ENCODE measurements at places on chromosomes 11 and 22. TPM values are rescaled to one million over a fixed set of nuclear protein-coding genes. Genes with fewer than 3 reads are reported as not detected.

GRCh38 chr11:76768909-76769560, 14.1 kb upstream of the TSKU start:
- peak; percentile 43 for DNase-seq

Gene C22orf39
- 81.2 TPM for total RNA-seq

DNA sequence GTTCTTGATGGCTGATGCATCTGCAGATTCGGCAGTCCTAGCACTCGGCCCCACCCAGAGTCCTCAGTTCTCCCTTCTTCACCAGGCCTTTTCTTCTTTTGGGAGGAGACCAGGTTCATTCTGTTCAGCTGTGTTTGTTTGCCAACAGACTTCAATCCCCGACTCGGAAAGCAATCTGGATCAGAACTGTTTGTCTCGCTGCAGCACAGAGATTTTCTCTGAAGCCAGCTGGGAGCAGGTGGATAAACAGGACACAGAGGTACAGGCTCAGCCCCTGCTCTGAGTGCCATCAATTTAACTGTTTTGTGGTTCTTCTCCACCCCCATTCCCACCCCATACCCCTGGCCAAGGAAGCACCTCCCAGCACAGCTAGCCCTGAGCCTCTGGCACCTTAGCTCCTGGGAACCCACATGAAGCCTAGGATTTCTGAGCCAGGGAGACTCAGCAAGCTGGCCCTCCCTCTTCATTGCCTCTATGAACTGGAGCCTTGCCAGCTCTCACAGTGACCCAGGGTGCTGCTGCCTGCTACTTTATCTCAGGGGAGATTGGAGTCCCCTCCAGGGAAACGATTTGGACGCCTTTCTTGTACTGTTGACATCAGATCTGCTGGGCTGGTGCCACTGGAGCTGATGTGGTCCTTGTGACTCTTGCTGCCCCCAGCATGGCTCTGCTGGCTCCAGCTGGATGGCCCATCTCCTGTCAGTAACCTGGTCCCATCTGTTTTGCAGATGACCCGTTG, 58.2 kb upstream of the HORMAD2 start:
- DNase-seq, result no peak

DNA sequence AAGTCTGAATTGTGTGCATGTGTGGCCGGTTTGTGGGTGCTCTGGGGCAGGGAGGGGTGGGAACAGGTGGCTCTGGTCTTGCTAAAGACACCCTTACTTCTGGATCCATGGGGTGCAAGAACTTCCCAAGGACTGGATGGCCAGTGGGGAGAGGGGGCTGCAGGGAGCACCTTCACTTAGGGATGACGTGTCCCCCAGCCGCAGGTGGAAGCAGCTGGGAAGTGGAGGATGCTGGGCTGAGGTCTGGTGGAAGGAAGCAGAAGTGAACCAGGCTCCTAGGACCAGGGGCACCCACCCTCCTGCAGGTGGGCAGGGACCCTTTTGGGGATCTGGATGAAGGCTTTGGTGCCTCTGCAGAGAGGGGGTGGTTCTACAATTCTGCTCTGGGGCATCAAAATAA, 9.9 kb upstream of the MIEF1 start:
- no peak for DNase-seq

Gene OR4D5
- total RNA-seq, result 1.7 TPM

GRCh38 chr22:45482169-45482568, 20.5 kb upstream of the FBLN1 start:
- DNase-seq, result no peak

GRCh38 chr22:45891471-45891995, 85.4 kb downstream of the WNT7B start:
- no peak for DNase-seq

DNA sequence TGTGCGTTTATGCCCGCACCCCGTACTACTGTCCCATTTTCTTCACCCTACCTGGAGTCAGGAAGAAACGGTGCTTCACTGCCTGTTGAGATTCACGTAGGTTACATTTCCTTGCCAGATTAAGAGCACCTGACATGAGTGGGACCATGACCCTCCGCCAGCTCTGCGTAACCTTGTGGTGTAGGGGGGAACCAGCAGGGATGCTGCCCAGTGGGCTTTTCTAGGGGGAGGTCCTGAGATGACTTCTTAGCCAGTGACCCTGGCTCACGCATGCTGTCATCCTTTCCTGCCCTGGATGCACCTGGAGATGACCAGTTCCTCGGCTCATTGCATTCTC, 967 bp upstream of the ARVCF start:
- DNase-seq, result no peak

- peak; percentile 3 for DNase-seq
Measured at GRCh38 chr22:33400061-33400840, 342.1 kb upstream of the SYN3 start.

Gene SORL1
- total RNA-seq, result 64.1 TPM

Gene PIK3IP1
- 88.4 TPM for total RNA-seq

Gene CD3E
- total RNA-seq, result 3.0 TPM

Gene IFITM1
- 105 TPM for total RNA-seq

Gene MYOD1
- total RNA-seq, result not detected

DNA sequence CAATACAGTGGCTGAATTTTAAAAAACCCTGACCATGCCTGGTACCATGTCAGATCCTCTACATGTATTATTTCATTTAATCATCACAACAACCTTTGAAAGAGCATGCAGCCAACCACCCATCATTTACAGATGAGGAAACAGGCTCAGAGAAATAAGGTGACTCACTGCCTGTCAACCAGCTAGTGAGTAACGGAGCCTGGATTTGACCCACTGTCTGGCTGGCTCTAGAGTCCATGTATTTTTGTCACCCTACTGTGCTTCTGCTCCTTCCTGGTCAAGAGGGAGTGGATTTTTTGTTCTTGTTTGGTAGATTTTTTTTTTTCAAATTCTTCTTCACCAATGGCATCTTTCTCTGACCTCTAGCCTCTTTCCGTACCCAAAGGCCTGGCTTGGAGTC, 77.4 kb downstream of the CWC15 start:
- DNase-seq, result no peak

GRCh38 chr22:19654338-19654987, 59.8 kb upstream of the SEPTIN5 start:
- DNase-seq, result no peak

Gene TRIM6
- 9.6 TPM for total RNA-seq

DNA sequence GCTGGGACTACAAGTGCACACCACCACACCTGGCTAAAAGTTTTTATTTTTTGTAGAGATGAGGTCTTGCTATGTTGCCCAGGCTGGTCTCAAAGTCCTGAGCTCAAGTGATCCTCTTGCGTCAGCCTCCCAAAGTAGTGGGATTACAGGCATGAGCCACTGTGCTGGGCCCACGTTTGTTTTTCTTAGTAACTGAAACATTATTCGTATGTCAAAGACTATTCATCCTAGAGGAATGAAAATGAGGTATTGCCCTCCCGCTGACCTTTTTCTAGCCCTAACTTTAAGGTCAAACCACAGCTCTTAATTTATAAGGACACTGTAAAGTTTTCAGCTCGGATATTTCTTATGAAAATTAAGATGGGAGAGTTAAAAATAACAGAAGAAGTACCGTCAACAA, 33.2 kb upstream of the PAX6 start:
- no peak for DNase-seq

- no peak for DNase-seq
Measured at GRCh38 chr11:47514825-47515647, 37.9 kb downstream of the CELF1 start.

Gene TMEM191B
- 2.2 TPM for total RNA-seq

Gene APOA4
- not detected for total RNA-seq

Gene TTC36
- not detected for total RNA-seq

- no peak for DNase-seq
Measured at GRCh38 chr11:1060852-1061616, 13.6 kb upstream of the MUC2 start.

DNA sequence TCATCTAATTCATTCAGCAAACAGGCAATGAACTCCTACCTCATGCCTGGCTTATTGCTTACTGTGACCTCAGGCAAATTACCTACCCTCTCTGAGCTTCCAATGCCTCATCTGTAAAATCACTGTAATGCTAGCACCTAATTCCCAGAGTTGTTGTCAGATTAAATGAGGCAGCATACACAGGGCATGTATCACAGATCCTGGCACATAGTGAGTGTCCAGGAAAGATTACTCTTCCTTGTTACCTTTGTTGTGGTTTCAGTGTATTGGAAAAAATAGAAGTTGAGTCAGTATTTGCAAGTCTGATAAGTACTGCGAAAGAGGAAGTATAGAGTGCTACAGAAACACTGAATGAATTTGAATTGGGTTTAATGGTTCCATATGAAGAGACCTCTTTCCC, 26.4 kb upstream of the LRRC55 start:
- DNase-seq, result no peak

DNA sequence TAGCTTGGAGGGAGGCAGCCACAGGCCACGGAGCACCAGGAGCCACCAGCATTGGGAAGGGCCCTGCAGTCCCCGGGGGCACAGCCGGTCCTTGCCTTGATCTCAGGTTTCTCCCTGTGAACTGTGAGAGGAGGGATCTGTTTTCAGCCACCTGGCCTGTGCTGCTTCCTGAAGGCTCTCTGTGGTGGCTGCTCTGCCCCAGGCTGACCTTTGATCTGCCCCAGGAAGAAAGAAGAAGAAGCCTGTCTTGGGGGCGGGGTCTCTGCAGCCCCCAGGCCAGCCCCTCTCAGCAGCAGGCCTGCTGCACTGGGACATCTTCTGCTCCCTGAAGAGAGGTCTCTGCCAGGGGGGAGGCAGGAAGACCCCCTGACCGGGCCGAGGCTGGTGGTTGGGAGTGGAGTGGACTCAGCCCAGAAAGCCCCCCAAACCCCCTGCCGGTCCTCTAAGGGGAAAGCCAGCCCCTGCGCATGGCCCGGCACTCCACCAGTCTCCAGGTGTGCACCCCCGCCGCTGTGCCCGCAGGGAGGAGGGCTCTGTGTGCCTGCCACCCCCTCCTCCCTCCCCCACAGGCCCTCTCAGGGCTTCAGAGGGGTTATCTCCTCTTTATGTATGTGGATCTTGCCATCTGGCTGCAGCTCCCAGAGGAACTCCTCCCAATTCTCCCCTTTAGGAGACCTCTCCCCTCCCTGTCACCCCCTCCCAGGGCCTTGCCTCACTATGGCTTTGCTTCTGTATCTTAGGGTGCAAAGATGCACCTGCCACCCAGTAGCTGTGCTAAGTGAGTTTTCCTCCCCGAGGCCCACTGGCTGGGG, 675.3 kb downstream of the BRD1 start:
- DNase-seq, result no peak

- DNase-seq, result no peak
Measured at GRCh38 chr11:123494195-123495050, 64.4 kb downstream of the GRAMD1B start.

GRCh38 chr11:104338186-104338585, 174.2 kb upstream of the PDGFD start:
- no peak for DNase-seq

Gene F2
- not detected for total RNA-seq

- DNase-seq, result no peak
Measured at GRCh38 chr22:45334068-45334467, 24.3 kb downstream of the FAM118A start.

DNA sequence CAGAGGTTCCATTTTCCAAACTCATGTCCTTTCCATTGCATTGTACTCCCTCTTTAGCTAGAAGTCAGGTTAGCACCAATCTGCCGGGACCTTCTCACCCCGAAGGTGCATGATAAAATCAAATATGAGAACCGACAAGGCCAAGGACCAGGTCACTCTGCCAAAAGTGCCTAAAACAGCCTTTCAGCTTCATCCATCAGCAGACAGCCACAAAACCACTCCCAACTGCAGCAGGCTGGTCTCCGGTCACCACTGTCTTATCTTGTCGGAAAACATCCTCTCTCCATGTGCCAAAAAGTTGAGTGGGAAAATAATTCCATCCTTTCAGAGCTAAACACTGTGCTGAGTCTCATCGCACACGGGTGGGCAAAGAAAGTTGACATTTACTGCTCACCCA, 1.4 kb downstream of the PI4KA start:
- DNase-seq, result no peak

GRCh38 chr11:8577791-8578581, 16.0 kb downstream of the STK33 start:
- no peak for DNase-seq

All from thyroid gland (tissue), 4 donors.